ENCODE measurements at places on chromosomes 5 and 9.
A peak's percentile ranks its signal among the peaks of the same experiment; 100 is the strongest.

- no peak for DNase-seq
These were observed 22.9 kb upstream of the PPIC start for GRCh38 chr5:123059455-123059854.

DNA sequence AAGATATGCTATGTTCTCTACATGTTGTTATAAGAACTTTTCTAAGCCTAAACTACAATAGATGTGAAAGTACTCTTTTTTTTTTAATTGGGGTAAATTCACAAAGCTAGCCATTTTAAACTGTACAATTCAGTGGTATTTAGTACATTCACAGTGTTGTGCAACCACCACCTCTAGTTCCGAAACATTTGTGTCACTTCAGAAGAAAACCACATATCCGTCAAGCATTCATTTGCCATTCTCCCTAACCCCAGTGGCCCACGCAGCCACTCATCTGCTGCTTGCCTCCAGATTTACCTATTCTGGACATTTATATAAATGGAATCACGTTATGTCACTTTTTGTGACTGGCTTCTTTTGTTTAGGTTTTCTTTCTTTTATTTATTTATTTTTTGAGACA is 43.1 kb downstream of the SPTAN1 start:
- DNase-seq: no peak

- DNase-seq: no peak
These were observed 302.7 kb upstream of the RFX3 start for GRCh38 chr9:3828495-3828894.

DNA sequence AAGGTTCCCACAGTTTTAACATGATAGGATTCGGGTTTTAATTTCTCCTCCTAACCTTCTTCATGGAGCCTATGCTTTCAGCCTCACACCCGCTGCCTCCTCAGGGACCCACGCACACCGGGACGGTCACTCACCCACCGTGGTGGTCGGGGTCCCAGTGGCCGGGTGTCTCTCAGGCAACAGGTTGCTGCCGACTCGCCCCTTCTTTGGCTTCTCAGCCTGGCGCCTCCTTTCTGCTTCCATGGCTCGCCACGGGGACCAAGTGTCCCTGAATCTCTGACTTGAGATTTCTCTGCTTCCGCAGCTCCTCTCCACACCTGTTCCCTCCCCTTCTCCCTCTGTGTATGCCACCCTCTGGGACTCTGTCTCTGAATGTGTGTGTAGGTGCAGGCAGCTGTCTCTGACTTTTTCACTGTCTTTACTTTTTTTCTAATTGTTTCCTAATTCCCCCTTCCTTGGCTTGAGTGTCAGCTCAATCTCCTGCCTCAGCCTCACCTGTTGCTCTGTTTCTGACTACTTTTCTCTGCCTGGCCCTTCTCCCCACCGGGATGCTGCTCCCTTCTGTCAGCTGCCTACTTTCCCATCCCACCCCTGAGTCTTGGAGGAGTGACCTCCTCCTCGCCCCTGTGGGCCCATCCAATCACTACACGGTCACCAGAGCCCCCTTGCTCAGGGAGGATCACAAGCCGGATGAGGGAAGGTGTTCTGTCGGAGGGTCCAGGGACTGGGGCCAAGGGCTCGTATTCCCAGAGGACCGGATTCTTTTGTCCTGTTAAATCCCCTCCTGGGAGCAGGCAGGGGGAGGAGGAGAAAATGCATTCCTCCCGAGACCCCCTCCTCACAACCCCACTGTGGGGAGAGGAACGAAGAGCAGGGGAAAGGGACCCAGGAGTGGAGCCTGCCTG is at the start of gene PROP1:
PROP1 (minus strand) TSS at position 552 of the 905 bp plus-strand sequence; CDS start at position 243, 309 bp downstream.
- DNase-seq: no peak

DNA sequence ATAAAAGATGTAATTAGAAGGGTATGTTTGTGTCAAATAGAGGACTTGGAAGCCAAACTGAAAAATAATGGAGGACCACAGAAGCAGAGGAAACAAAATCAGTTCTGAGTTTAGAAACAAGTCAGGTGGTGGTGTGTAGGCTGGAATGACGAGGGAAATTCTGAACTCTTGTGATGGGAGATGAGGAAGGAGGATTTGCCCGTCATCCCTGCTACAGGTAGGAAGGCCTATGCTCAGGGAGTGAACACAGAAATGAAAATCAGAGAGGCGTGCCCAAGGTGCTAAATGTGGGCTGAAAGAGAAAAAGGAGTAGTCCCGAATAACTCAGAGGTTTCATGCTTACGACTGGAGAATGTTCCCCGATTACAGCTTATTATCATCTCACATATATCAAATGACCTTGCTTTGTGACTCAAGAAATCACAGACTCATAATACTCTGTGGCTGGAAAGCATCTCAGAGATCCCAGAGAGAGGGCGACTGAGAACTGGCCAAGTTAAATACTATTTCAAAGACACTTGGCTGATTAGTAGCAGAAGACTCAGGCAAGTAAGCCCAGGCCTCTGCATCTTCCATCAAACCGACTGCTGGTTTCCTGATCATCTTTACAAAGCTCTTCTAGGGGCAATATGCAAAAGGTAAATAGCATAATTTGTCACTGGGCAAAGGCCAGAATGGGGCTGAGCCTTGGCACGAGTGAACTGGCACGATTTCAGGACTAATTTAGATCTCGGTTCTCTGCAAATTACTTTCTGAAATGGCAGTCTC is 126.0 kb downstream of the SUSD1 start:
- no peak for DNase-seq

DNA sequence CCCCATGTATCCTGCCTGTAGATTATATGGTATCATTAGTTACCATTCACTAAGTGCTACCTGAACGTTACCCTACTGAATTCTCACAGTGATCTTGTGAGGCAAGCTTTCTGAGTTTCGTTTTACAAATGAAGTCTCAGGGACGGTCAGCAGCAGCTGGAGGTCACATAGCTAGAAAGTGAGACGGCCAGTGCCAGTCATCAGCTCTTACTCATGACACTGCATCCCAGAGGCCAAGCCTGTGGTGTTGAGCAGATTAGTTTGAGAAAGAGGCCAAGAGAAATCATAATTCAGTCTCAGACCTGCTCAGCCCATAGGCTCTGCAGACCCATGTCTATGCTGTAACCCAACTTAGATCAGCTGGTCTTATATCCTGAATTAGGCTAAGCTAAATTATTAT is 95.7 kb upstream of the EGFLAM start:
- no peak for DNase-seq

DNA sequence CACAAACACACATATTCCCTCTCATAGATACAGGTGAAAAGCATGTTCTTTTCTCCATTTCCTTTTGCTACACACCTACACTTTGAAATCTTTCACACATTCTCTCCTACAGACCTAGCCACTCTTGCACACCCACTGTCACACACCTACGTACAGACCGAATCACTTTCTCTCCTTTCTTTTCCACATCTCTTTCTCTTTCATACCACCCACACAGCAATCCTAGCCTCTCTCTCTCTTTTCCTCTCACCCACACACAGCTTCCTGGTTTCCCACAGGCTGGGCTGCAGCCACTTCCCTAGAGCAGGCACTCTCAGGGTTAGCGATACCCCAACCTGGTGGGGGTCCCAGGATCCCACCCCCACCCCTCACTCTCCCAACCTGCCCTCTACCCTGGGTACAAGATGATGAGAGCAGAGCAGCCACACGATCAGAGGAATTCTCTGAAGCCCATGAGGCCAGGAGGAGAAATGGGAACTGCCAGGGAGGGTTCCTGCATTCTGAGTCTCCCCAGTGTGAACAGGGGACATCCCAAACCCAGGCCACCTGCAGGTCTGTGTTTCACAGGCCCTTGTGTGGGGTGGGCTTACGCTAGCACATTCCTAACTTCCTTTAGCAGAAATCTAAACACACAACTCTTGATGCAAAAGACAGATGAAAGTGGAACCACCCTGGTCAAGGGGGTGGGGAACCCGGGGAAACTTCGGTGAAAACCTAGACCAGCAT is 17.1 kb upstream of the SYNPO start:
- DNase-seq: no peak

GRCh38 chr9:97769208-97769607 is 72.1 kb upstream of the XPA start:
- no peak for DNase-seq

- peak; percentile 68 for DNase-seq
These were observed 14.8 kb upstream of the CEMIP2 start for GRCh38 chr9:71783120-71783523.

GRCh38 chr5:143653766-143654282 is 158.1 kb upstream of the HMHB1 start:
- no peak for DNase-seq

- no peak for DNase-seq
These were observed 60.7 kb downstream of the SLC1A1 start for GRCh38 chr9:4550777-4551484.

GRCh38 chr9:136671646-136672430 is 9.1 kb downstream of the EGFL7 start:
- no peak for DNase-seq

DNA sequence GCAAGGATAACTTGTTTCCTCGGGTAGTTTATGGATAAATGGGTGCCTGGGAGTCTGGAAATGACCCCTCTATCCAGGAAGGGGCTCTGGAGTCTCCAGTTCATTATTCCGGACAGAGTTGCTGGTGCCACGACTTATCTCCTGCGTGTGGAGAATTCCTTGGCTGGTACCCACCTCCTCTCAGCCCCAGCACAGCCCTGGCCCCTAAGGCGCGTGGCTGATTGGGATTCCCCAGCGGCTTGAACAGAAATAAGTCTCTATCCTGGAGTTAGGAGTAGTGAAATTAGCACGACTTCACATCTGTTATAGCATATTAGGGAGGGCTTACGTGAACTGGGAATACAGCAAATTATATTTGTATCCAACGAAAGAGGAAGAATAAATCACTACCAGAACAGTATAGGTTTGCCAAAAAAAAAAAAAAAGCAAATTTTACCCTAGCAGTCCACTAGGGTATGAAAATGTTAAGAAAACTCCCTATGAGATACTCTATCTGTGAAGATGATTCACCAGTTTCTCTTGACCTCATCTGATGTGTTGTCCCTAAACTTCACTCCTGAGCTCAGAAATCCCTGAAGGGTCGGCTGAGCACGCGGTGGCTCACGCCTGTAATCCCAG is 172.5 kb upstream of the OTULINL start:
- DNase-seq: no peak

- no peak for DNase-seq
These were observed 174.6 kb downstream of the MAPKAP1 start for GRCh38 chr9:125532412-125532811.

DNA sequence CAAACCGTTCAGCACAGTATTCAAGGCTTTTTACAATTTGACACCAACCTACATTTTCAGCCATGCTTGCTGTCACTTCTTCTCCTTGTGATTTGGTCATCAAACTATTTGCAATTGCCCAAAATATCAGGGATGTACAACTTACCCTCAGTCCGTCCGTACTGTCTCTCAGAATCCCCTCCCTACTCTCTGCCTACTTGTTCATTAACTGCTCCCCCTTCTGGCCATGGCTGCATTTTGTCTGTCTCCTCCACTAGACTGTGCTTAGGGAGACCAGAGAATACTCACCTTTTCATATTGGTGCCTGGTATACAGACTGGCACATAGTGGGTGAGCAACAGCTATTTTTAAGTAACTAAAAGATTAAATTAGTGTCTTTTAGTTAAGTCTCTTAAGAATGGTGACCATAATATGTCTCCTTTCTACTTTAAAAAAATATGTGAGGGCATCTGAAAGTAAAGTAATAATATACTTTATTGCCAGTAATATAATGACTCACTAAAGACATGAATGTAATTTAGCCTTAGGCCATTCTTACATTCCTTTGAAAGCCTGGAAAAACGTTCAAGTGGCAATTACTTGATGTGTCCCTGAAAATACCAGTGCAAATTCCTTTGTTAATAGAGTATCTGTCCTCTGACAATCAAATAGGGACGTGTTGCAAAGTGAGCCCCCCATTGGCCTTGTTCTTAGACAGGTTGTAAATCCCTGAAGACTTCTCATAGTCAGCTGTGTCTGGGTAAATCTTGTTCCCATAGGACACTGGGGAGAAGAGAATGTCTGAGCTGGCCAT is 27.8 kb downstream of the PRLR start:
- peak; percentile 50 for DNase-seq

DNA sequence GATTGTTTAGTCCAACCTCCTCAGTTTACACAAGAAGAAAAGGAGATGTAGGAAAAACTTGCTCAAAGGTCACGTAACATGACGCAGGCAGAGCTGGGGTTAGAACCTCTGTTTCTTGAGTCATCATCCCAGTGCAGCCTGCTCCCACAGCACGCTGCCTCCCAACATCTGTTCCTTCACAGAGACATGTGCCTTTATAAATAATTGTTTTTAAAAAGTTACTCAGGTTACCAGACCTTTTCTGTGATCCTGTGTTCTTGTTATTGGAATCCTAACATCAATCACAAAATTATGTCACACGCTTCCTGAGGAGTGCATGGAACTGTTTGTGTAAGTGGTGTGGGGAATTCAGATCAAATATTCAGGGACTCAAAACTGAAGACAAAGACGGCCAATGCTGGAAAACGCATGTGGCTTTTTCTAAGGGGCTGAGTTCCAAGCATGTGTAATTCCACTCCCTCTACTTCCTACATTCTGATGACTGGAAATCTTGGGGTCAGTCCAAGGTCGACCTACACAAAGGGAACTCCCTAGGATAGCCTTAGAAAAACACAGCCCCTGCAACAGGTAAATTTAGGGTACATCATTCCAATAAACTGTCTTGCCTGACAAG is 184.3 kb downstream of the TSSK1B start:
- no peak for DNase-seq

- no peak for DNase-seq
These were observed 10.5 kb upstream of the CCDC125 start for GRCh38 chr5:69343083-69343482.

- no peak for DNase-seq
These were observed 233.1 kb downstream of the ADAMTSL1 start for GRCh38 chr9:18707061-18707461.

DNA sequence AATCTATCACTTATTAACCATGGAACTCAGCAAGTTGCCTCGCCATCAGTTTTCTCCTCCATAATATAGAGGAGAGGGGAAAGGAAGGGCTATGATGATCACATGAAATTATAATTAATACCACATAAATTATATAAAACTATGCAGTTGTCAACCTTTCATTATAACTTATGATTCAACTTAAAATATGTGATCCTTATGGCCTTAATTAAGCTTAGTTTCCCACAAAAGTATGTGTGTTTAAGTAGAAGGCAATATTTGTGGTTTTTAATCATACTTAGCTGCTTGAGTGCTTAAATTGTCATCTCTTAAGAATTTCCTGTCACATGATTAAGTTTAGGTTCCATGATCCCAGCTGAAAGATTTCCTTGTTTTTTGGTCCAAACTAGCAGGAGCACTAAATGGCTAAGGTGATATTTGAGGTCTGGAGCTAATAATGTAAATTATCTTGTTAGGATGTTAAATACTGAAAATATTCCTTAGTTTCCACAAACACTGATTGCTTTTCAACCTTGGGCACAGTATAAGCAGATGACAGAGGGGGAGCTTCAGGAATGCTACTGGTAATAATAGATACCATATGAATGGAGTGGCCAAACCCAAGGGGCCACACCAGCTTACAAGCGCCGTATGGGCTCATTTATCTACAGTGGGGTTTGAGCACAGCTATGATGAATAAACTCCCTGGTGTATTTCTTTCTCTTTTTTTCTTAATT is 26.4 kb upstream of the F2R start:
- no peak for DNase-seq

Data from SHP77 (cell line).